ENCODE measurements at places on chromosomes 1 and 21.

DNA sequence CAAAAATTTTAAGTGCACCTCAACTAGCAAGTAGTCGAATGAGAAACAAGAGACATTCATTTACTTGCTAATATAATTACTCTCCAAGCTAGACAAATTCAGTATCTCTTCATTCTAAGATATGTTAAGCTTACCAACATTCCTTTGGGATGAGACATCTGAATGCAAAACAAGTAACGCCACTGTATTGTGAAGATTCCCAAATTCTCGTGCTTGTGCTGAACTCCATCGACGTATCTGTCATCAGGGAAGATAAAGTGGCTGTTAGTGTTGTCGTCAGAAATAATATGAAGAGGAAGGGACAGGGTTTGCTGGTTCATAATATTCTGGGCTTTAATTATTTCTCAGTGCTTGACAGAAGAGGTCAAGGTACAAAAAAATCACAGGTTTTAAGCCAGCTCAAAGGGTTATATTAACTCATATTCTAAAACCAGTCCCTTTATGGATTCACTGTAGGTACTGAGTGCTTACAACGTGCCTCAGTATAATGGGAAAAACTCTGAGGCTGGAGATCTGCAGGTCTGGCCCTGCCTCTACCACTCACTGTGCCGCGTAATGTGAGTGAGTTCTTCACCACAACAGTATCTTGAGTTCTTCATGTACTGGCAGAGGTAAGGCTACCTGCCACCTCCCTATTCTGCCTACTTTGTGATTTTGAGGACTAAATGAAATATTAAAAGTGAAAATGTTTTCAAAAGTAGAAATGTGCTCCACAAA lies 42.0 kb downstream of the PCSK9 start:
- no peaks in the 10 kb centered on the region for H3K4me1 ChIP-seq
- no peaks in the 10 kb centered on the region for H3K27me3 ChIP-seq
- H3K4me3 ChIP-seq: no peak overlapping the region

DNA sequence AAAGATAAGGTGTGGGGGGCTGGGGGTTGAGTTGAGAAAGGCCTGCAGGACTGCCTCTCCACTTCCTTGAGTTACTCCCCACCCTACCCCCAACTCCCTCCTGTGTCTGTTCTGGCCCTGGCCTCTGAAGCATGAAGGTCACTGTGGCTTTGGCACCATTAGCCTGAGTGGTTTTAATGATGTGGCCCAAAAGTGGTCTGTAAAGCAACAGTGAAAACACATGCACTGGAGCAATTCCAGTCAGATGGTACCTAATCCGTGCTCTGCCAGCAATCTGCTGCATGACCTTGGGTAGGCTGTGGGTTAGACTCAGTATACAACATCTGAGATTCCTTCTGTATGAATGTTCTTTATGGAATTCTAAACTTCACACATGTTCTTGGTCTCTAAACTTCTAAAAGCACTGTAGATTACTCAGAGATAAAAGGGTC lies 86.5 kb upstream of the ATP1A1 start:
- no peak overlapping the region for H3K27ac ChIP-seq
- no peaks in the 10 kb centered on the region for H3K36me3 ChIP-seq
- no peaks in the 10 kb centered on the region for H3K27me3 ChIP-seq
- H3K4me1 ChIP-seq: no peaks in the 10 kb centered on the region

DNA sequence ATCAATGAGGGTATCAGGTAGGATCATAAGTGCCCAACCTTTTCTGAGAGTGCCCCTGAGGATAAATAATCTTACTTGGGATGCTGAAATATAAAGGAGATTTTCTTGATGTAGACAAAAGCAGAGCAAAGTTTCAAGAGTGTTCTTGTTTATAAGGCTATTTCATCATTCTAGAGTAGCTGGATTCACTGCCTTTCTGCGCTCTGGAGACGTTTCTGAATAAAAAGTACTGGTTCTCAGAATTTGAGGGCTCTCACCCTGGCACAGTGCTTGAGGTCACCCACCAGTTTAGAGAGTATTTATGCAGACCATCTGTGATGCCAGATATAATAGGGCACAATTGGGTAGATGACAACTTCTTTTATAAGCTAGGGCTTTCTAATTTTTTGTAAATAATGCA lies 103.3 kb downstream of the GDAP2 start:
- no peak for DNase-seq
- H3K27ac ChIP-seq: peak overlapping the region; percentile 43
- no peaks in the 10 kb centered on the region for H3K36me3 ChIP-seq
- peaks cover 11% of the 10 kb centered on the region for H3K4me1 ChIP-seq
- H3K4me3 ChIP-seq: no peak overlapping the region

- no peaks in the 10 kb centered on the region for H3K27me3 ChIP-seq
- H3K4me3 ChIP-seq: no peak overlapping the region
- peak; percentile 46 for DNase-seq
- H3K4me1 ChIP-seq: peaks cover 20% of the 10 kb centered on the region
- peak overlapping the region; percentile 96 for H3K27ac ChIP-seq
Observed at GRCh38 chr1:203273869-203274602, 31.3 kb upstream of the BTG2 start.

- H3K4me3 ChIP-seq: no peak overlapping the region
- H3K36me3 ChIP-seq: no peaks in the 10 kb centered on the region
- no peak overlapping the region for H3K27ac ChIP-seq
- no peak for DNase-seq
Observed at GRCh38 chr1:232034556-232034955, 408.0 kb downstream of the DISC1 start.

DNA sequence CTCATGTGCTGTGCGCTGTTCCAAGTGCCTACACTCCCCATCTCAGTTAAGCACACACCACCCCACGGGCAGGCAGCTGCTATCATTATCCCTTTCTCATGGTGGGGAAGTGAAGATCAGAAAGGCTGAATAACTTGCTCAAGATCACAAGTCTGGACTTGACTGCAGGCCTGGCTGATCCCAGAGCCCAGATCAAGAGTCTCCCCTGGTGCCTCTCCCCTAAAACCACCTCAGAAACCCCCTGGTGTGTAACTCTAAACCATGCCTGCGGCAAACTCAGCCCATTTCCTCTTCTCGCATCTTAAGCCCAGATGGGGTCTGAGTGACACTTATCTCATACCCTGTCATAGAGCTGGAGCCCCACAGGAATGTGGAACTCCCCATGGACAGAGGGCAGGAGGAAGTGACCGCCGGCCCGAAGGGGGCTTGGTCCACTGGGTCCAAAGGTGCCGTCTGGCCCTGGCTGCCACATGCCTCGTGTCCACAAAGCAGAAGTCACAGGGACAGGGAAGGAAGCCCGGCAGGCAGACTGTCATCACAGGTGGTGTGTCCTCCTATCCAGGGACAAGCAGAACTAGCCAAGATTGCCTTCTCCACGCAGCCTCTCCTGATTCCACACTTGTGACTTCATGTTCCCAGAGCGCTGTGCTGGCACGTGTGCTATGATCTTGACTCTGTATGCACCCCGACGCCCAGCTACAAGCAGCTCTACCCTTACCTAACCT lies 92.1 kb downstream of the SYF2 start:
- no peak overlapping the region for H3K4me3 ChIP-seq
- no peaks in the 10 kb centered on the region for H3K27me3 ChIP-seq
- DNase-seq: no peak
- no peaks in the 10 kb centered on the region for H3K4me1 ChIP-seq

Measured in uterus (tissue), 4 donors.